HTR-8/SVneo (cell line): ENCODE measurements at places on chromosomes 5 and 9.

GRCh38 chr5:177220576-177220975, 82.9 kb downstream of the RAB24 start:
- DNase-seq: no peak

DNA sequence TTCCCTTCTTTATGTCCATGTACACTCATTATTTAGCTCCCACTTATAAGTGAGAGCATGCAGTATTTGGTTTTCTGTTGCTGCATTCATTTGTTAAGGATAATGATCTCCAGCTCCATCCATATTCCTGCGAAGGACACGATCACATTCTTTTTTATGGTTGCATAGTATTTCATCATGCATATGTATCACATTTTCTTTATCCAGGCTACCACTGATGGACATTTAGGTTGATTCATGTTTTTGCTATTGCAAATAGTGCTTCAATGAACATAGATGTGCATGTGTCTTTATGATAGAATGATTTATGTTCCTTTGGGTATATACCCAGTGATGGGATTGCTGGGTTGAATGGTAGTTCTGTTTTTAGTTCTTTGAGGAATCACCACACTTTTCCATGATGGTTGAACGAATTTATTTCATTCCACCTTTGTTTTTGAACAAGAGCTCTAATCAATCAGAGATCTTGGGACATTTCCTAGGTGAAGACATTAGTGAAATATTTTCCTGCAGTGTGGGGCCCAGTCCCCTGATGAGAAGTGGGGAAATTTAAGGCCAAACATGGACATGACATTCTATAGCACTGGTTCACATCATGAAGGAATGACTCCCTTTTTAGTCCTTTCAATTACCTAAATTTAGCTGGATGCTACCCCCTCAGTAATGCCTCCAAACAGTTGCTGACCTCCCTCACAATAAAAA, 7.1 kb upstream of the TEX48 start:
- no peak for DNase-seq

DNA sequence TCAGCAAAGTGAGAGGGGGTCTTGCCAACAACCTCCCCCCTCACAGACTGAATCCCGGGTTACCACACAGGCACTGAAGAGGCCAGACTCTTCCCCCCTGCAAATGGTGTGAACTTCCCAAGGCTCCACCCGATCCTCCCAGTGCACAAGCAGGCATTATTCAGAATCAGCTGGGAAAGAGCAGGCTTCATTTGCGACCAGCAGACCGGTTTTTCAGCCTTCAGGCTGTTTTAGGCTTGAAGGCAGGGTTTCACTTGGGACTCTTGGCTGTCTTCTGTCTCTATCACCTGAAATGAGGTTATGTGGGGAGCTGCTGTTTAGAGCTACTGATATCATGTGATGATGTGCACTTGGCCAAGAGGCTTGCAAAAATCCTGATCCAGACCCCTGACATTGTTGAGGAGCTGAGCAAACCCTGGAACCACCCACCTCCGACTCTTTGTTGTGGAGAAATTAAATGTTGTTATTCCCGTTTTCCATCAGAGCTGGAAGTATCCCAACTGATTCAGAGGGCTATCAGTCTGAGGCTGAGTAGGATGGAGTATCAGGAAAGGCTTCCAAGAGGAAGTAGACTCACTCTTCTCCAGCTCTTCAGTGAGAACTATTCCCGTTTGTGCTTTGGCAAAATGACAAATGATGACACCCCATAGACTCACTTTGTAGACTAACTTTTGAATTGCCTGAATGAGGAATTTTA, 63.3 kb upstream of the ZFR start:
- no peak for DNase-seq

GRCh38 chr5:81426359-81427030, 32.6 kb upstream of the ACOT12 start:
- no peak for DNase-seq

- DNase-seq: no peak
These were observed 21.7 kb downstream of the FAT2 start for GRCh38 chr5:151569132-151570046.

DNA sequence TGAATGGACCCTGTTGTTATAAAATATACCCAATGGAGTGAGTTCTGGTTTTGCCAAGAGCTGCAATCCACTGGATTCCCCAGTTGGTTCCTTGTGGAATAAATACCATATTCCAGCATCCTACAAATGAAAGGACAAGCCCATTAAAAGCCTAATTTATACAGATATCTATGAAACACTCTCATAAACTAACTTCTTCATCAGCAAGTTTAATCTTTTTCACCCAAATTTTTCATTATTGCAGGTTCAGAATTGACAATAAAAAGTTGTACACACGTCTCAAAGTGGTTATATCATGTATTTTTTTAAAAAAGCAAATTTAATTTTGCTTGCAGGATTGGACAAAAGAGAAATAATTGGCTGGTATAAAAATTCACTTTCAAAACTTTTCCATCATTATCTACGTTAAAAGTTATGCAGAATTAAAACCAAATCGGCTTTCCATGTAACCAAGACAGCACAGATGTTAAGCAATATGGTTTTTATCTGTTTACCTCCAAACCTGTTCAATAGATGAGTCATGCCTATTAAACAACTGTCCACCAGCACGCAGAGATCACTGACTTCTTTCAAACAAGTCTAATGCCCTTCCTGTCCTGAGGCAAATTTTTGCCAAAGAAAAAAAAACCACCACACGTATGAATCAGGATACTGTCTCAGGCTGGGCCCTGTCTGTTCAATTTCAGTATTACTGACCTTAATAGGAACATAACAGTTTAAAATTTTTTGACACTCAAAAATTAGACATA, 42.5 kb downstream of the CEMIP2 start:
- DNase-seq: peak; percentile 79

DNA sequence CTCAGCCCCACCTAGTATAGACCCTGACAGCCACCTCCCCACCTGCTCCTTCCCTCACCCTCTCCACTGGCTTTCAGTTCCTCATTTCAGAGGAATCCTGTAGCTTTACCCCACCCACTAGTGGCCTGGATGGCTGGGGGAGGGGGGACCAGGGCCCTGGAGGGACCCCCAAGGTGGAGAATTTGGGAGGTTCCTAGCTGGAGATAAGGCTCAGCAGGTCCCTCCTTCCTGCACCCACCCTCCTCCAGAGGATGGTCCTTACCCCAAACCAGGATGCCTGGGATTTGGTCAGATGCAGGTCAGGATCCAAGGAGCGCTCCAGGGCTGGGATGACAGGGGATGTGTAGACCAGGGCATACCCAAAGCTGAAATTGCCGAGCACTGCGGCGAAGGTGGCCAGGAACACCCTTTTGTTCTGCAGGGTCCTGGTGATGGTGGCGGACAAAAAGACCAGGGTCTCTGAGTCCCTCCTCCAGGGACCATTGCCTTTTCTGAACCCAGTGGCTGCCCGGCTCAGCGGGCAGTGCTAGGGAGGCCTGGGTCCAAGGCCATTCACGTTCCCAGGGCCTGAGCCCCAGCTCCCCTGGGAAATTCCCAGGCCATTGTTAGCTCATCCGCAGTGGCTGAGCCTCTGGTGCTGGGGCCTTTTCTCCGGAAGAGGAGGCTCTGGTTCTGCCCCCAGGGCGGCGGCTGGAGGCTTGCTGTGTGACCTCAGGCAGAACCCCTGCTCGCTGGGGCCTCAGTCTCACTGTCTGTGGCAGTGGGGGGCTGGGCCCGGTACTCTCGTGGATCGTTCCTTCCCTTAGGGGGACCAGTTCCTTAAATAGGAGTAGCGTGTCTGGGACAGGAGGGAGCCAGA, 678 bp downstream of the SLC2A6 start:
- DNase-seq: no peak

DNA sequence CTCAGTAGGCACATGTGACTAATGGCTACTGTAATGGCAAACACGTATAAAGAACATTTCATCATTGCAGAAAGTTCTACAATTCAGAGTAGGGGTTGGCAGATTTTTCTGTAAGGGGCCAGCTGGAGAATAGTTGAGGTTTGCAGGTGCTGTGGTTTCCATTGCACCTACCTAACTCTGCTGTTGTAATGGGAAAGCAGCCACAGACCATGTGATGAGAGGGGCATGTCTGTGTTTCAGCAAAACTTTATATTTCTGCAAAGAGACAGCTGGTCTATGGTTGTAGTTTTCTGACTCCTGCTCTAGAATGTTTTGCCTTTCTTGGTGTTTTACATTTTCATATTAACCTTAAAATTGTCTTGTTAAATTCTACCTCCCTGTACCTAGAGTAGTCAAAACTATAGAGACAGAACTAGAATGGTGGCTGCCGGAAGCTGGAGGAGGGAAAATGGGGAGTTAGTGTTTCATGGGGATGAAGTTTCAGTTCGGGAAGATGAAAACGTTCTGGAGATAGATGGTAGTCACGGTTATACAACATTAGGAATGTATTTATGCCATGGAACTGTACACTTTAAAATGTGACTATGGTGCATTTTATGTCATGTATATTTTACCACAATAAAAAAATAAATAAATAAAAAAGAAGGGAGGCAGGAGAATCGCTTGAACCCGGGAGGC, 44.3 kb downstream of the NUP214 start:
- no peak for DNase-seq

DNA sequence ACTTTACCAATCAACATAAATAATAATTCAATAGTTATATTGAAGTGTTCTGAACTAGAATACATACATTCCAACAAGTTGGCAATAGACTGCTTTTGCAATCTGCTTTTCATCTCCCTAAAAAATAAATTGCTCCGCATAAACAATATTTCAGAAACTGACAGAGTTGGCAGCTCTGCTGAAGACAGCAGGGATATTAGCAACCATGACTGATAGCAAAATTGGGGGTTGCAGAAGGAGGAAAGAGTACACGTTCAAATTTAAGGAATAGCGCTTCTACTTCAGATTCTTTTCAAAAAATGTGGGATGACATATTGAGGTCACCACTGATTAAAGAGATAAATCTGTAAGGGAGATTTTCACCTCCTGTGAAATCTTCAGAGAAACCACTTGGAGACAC, 521.2 kb downstream of the DTWD2 start:
- no peak for DNase-seq

DNA sequence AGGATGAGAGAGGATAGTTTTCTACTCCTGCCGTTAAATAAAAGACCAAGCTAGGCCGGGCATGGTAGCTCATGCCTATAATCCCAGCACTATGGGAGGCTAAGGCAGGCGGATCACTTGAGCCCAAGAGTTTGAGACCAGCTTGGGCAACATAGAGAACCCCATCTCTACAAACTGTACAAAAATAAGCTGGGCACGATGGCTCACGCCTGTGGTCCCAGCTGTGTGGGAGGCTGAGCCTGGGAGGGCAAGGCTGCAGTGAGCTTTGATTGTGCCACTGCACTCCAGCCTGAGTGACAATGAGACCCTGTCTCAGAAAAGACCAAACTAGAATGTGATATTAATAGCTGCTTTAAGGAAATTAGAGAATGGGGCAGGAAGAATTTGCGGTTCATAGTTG, 158.4 kb downstream of the NIPBL start:
- DNase-seq: no peak

GRCh38 chr9:130172161-130172857, at the start of gene NCS1:
Gene NCS1 (plus strand): TSS chr9:130172404. CDS start chr9:130172664, 260 bp downstream.
- peak; percentile 76 for DNase-seq

DNA sequence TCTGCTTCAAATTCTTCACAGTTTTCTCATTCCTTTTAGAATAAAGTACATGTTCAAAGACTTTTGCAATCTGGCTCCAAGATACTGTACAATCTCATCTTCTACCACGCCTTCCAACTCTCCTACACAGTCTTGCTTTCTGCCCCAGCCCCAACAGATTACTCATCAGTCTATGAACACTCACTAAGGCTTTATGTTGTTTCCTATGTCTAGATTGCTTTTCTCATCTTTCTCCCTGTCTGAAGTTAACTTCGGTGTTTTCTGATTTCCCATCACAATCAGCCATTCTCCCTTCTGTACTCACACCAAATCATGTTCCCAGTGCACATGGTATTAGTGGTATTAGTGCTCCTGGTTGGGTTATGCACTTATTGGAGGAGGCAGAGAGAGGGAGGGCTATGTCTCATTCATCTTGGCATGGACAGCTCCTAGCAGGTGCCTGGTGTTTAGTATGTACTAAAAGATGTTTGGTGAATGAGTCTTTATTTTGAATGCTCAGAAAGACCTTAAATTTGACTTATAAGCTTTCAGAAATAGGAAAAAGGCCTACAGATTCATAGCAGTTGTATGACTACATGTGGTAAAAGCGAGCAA, 44.0 kb upstream of the ZNF608 start:
- no peak for DNase-seq

GRCh38 chr9:93948441-93949072, 6.6 kb downstream of the BARX1 start:
- no peak for DNase-seq

DNA sequence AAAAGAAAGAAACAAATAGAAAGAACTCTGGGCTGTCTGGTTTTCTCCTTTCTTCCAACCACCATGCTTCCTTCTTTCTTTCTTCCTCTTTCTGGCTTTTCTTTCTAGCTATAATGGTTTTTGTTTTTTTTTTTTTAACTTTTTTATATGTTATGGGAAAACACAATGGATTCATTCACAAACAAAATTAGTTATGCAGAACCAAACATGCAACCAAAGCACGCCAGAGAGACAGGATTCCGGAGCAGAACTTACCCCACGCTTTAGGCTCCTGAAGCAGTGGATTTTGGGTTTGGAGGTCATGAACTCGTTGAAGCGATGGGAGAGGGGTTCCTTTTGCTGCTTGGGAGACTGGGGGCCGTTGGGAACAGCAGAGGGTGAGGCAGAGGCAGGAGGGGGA, 88.3 kb downstream of the USP20 start:
- DNase-seq: no peak

GRCh38 chr5:128199611-128200010, 116.0 kb downstream of the SLC12A2 start:
- no peak for DNase-seq

GRCh38 chr9:106400170-106400569, 462.8 kb upstream of the ZNF462 start:
- no peak for DNase-seq

DNA sequence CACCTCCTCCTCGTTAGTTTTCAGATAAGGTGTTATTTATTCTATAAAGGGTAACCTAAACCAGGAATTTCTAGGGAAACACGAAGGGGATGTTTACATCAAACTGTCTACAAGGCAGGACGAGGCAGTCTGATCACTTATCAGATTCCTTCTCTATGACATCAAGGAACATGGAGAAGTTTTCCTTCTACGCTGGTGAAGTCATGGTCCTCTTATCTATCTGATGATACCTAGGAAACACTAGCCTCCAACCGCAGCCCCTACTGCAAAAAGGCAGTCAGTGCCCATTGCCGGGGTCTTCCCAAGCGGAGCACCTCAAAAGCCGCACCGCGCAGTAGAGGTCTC, 1.5 kb downstream of the MPDZ start:
- DNase-seq: no peak

DNA sequence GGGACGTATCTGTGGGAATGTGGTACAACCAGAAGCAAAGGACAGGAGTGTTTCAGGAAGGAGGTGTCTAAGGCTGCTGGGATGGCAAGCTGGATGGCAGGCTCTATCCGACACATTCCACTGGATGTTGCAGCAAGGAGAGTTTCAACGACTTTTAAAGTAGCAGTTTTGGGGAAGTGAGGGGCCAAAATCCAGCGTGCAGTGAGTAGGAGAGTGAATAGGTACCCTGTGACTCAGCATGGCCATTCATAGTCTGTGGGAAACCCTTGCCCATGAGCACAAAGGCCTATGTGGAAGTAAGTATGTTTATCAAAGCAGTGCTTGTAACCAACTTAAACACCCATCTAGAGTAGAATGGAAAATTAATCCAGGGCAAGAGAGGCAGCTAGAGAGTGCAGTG, 664.7 kb downstream of the ACTL7B start:
- DNase-seq: no peak

- DNase-seq: peak; percentile 92
These were observed 1.1 kb downstream of the PRR7 start for GRCh38 chr5:177447611-177448243.

- no peak for DNase-seq
These were observed 320.2 kb downstream of the MAT2B start for GRCh38 chr5:163825661-163826060.

GRCh38 chr9:81844131-81844567, 84.1 kb upstream of the SPATA31D4 start:
- no peak for DNase-seq
